ENCODE measurements at places on chromosomes 2 and 18.

GRCh38 chr2:193303464-193303863, 1108.7 kb upstream of the TMEFF2 start:
- no peak for DNase-seq

- no peak for DNase-seq
Observed at GRCh38 chr2:38442643-38443541, 65.8 kb upstream of the ATL2 start.

- DNase-seq = no peak
Observed at GRCh38 chr2:64394153-64394552, 59.8 kb upstream of the LGALSL start.

DNA sequence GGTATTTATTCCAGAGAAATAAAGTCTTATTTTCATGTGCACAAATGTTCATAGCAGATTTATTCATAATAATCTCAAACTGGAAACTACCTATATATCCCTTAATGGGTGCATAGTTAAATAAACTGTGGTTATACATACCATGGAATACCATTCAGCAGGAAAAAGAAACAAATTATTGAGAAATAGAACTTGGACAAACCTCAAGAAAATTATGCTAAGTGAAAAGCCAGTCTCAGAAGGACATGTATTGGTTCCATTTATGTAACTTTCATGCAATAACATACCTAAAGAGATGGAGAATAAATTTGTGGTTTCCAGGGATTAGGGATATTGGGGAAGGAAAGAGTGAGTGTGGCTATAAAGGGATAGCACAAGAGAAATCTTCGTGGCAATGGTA, 452.6 kb downstream of the SETBP1 start:
- DNase-seq = no peak

DNA sequence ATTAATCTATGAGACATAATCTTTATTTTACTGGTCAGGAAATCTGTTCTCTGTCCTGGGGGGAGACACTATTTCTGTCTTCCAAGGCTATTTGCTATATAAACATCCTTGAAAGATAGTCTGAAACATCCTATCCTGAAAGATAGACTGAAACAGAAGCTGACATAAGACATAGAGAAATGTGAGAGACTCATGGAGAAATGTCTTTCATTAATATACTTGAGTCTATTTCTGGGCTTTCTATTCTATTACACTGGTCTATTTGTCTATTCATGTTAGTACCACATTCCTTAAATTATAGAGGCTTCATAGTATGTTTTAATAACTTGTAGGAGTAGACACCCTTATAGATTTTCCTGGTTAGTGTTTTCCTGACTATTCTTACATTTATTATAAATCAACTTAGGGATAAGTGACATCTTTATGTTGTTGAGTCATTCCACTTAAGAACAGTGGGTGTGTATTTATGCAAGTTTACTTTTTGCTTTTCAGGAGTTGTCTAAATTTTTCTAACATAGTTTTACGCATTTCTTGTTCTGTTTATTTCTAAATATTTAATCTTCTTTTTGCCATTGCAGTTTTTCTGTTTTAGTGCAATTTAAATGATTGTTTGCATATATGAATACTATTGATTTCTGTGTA, 244.9 kb upstream of the ZSWIM2 start:
- DNase-seq = no peak

DNA sequence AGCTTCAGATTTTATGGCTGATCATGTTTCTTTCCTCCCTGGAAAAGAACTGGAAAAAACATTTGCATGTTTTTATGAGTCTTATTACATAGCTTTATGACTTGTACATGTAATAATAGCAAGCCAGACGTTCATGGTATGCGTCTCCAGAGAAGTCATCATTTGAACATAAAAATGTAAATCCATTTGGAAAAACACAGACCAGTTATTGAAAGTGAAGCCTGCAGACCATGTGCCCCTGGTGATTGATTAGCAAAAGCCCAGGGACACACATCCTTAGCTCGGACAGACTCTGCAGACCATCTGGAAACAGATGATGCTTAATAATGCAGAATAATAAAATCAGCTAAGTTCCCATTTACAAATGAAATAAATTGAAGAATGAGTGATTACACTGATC, 283.1 kb downstream of the TDRD15 start:
- DNase-seq = no peak

Measured in RWPE2 (cell line).